Mucosa of descending colon (tissue), 3 donors: ENCODE measurements at places on chromosomes 2 and 18. TPM values are rescaled to one million over a fixed set of nuclear protein-coding genes. Genes with fewer than 3 reads are reported as not detected.
A peak's percentile ranks its signal among the peaks of the same experiment; 100 is the strongest.

Gene ITGA6
- 192 TPM for total RNA-seq

DNA sequence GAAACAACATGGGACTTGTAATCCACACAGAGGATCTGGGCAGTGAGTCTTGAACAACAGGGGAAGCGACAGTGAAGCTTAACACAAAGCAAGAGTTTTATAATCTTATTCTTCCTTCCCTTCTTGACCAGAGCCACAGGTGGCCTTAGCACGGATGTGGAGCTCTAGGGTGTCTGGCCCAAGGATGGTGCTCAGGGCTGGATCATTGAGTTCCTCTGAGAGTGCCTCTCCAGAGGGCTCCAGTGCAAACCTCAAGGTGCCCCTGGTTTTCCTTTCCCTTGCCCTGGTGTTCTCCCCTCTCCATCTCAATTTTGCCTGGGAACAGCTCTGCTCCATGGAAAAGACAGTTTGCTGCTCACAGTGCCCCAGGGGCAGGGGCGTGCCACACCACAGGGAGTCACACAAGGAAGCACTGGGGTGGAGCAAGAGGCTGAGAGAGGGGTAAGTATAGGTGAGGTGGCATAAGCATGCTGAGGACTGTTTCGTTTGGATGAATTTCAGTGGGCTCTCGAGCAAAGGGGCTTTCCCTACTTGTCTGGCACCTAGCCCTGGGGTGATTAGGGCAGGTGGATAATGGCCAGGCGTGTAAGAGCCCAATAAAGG lies 88.6 kb upstream of the B3GNT7 start:
- DNase-seq = no peak

DNA sequence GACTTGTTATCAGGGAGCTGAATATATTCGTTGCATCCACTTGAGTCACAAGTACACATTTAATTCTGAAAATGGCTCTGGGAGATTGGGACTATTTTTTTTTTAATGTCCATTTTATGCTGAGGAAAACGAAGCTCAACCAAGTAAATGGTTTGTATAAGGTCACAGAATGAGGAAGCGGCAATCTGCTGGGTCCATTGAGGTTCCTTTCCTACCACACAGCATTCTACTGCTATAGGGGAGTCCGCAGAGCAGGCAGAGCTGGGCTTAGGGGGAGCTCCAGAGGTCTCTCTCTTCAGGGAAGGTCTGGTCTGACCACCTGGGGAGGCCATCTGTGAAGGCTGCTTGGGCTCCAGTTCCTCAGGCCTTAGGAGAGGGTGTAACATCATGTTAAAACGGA lies 77.9 kb downstream of the MCFD2 start:
- no peak for DNase-seq

Gene SCN9A
- 23.3 TPM for total RNA-seq

- no peak for DNase-seq
Observed at GRCh38 chr2:151721161-151721560, 13.1 kb downstream of the NEB start.

DNA sequence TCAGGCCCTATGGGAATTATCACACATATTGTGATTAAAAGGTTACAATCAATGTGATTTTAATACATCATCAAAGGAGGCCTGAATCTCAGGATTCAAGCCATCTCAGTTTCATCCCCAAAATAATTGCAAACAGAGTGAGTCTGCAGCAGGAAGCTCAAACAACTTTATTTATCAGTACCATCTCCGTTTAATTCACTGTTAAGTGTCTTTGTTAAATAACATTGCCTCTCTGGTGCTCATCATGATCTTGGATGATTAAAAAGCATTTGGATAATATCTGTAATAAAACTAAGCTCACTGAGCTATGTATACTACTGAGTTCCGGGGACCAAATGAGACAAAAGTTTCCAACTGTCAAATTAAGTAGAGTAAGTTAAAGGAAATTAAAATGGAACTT lies 817.8 kb upstream of the CNTNAP5 start:
- no peak for DNase-seq

Gene DNPEP
- total RNA-seq = 125 TPM

GRCh38 chr18:9287036-9287435 lies 47.5 kb upstream of the TWSG1 start:
- DNase-seq = no peak

GRCh38 chr2:227404585-227405271 lies 17.0 kb upstream of the SCYGR1 start:
- DNase-seq = no peak

- no peak for DNase-seq
Observed at GRCh38 chr2:118668431-118669424, 178.7 kb downstream of the EN1 start.

GRCh38 chr2:156562124-156562523 lies 125.9 kb downstream of the GPD2 start:
- DNase-seq = no peak

GRCh38 chr2:174446531-174446930 lies 40.3 kb downstream of the GPR155 start:
- DNase-seq = no peak

- no peak for DNase-seq
Observed at GRCh38 chr2:215188078-215188477, 49.7 kb upstream of the ABCA12 start.

- no peak for DNase-seq
Observed at GRCh38 chr18:23468753-23469459, 15.8 kb downstream of the RIOK3 start.

Gene RGPD6
- 28.3 TPM for total RNA-seq

Gene SCG2
- 3.5 TPM for total RNA-seq

DNA sequence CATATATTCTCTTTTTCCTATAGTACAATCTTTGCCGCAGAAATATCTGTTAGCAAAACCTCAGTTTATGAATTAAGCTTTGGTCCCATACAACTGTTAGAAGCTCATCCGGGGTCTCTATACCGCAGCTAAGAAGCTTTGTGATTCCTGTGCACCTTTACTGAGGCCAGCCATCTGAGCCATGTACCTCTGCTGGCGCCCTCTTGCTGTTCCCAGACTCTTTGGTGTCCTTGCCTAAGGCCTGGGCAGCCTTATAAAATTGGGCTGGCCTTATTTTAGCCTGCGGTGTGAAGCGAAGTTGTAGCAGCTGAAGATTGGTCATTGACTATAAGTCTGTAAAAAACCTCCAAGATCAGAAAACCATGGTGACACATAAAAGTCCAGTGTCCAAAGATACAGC lies 1135.1 kb upstream of the CHAC2 start:
- DNase-seq = no peak

- peak; percentile 63 for DNase-seq
Observed at GRCh38 chr2:43269074-43269572, 42.7 kb upstream of the ZFP36L2 start.

DNA sequence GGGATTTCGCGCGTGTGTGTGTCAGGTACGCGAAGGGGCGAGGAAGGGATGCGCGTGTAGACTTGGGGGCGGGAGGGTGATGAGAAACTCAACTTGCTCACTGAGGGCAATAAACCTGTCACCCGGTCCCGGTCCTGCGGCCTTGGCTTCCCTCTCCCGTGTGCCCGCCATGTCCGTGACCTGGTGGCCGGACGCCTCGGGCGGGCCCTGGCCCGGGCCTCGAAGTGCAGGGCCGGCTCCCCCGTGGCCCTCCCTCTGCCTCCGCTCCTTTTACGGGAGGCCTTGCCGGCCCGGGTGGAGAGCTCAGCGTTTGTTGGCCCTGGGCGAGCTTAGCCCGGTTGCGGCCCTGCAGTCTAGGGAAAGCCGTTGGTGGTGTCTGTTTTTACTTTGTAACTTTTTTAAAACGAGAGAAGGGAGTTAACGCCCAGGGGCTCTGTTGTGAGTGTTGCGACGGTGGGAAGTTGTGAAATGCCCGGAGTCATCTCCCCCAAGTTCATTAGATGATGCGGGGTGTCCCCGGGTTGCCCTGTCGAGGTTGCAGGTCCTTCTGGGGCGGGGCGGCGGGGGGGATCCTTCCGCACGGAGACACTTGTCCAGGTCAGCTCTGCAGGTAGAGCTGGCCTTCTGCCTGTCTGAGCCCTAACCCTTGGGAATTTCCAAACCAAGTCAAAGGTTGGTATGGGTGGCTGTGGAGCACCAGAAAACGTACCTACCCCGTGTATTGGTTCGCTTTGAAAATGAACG lies 883 bp downstream of the SMCHD1 start:
- peak; percentile 84 for DNase-seq

Gene CXCR1
- not detected for total RNA-seq

Gene UGGT1
- 43.9 TPM for total RNA-seq

DNA sequence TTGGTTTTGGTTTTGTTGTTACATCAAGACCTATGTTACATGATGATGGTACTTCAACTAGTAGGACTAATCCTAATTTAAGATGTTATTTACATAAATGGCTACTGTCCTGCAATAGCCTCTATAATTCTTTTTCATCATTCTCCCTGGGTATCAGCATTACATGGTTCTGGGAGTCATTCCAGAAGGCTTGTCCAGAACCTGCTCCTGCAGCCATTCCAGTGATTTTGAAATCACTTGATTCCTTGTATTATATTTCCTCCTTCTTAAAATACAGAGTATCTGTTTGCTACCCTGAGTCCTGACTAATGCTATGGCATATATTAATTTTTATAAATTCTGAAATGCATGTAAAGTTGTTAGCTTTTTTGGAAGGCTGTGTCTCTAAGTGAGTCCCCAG lies 400.5 kb upstream of the MEIS1 start:
- no peak for DNase-seq

Gene KANSL3
- total RNA-seq = 36.1 TPM

- no peak for DNase-seq
Observed at GRCh38 chr18:79458131-79458838, 62.6 kb downstream of the NFATC1 start.

Gene PTPRM
- total RNA-seq = 41.1 TPM

Gene RGPD3
- total RNA-seq = 0.26 TPM

DNA sequence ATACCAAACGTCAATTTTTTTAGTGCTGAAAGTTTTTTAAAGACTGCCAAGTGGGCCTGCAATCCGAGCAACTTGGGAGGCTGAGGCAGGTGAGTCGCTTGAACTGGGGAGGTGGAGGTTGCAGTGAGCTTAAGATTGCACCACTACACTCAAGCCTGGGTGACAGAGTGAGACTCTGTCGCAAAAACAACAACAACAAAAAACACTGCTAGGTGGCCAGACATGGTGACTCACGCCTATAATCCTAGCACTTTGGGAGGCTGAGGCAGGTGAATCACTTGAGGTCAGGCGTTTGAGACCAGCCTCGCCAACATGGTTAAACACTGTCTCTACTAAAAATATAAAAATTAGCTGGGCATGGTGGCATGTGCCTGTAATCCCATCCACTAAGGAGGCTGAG lies 202.8 kb upstream of the COPS8 start:
- DNase-seq = no peak

Gene TBR1
- total RNA-seq = not detected

DNA sequence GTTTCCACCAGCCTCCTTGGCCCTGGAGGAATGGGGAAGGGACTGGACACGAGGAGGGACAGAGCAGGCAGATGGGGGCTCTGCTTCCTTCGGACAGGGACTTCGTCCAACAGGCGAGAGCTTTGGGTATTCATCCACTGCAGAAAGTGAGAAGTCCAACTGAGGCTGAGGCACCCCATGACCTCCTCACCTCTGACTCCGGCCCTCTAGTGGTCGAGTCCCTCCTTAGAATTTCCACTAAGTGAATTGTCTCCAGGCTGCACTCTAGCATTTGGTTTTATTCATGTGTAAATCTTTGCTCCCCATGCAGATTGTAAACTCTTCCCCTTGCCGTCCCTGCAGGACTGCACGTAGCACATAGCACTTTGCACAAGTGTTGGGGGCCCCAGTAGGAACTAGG lies 75.6 kb downstream of the TMEM247 start:
- DNase-seq = no peak

- no peak for DNase-seq
Observed at GRCh38 chr18:2976218-2977132, 36.5 kb downstream of the LPIN2 start.

Gene CD8A
- total RNA-seq = 9.1 TPM

Gene IL36G
- total RNA-seq = not detected

Gene ST6GAL2
- 3.2 TPM for total RNA-seq

DNA sequence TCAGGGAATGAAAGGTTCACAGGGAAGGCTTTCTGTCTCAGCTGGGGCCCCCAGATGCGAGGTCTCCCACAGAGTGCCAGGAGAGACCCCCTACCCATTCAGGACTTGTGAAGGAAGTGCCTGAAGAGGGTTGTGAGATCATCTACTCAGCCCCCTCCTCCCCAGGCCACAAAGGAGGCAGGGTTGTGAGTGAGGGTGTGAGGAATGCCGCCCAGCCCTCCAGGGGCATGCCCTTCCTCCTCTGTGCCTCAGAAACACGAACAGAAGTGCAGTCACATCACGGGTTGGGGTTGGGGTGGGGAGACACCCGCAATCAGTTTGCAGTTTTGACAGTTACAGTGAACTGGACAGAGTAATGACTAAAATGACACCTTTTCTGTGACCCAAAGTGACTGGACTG lies 5.0 kb downstream of the MAL start:
- DNase-seq = no peak

Gene ZNF804A
- 0.70 TPM for total RNA-seq

Gene NT5DC4
- total RNA-seq = not detected

Gene SCYGR4
- total RNA-seq = not detected

DNA sequence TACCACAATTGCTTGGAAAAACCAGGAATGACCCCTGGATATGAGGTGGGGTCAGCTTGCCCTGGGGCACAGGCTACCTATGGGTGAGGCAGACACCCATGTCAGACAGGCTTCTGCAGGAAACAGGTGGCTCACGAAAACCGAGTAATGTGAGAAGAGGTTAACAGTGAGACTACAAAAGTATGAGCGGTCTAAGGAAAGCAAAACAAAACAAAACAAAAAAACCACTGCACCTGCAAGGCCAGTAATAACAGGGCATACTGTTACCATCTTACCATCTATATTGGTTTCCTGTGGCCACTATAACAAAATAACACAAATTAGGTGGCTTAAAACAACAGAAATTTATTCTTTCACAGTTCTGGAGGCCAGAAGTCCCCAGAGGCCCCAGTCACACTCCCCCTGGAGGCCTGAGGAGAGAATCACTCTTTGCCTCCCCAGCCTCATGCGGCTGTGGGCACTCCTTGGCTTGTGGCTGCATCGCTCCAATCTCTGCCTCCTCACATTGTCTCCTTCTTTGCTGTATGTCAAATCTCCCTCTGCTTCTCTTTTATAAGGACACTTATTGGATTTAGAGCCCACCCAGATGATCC lies 86.6 kb upstream of the EPC2 start:
- no peak for DNase-seq

Gene DYSF
- total RNA-seq = 6.8 TPM

Gene ALPG
- 0.54 TPM for total RNA-seq

- DNase-seq = no peak
Observed at GRCh38 chr18:63312737-63313395, 6.7 kb downstream of the BCL2 start.

Gene THAP4
- 67.3 TPM for total RNA-seq

DNA sequence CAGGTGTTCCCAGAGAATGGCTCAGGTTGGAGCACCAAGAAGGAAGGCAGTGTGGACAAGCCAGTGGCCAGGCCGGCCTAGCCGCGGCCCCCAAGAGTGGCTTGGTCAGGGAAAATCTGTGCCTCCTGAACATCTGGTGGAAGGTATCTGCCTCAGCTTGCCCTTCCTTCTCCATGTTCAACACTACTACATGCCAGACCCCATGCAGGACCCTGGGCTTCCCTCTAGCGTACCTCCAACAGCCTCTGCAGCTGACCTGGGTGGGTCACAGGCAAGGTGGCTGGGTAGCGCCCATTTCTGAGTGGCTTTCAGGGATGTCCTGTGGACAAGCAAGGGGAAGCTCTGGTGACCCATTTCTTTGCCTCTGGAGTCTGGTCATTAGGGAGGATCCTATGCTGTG lies 7.7 kb downstream of the WNT10A start:
- peak; percentile 12 for DNase-seq

- DNase-seq = no peak
Observed at GRCh38 chr2:160581035-160581434, 87.4 kb upstream of the RBMS1 start.
